ENCODE measurements at places on chromosomes 2 and 18. TPM values are rescaled to one million over a fixed set of nuclear protein-coding genes. Genes with fewer than 3 reads are reported as not detected.

- DNase-seq: no peak
These were observed 98.4 kb upstream of the FIGN start for GRCh38 chr2:163834221-163834620.

DNA sequence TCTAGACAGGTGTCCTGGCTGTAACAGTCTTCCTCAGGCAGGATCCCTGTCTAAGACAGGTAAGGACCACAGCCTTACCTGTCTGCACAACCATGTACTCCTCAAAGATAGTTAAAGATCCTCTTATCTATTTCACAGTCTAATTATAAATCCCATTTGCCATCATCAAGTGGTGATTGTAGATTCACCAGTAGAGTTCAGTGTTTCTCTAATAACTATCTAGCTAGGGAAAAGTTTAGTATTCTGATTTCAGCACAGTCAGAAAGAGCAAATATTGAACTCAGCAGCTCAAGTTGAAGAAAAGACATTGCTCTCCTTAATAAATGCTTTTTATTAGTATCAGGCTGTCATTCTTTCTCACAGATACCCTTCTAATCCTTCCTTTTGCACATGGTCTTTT lies 1305.5 kb upstream of the NXPH2 start:
- DNase-seq: peak; percentile 26

DNA sequence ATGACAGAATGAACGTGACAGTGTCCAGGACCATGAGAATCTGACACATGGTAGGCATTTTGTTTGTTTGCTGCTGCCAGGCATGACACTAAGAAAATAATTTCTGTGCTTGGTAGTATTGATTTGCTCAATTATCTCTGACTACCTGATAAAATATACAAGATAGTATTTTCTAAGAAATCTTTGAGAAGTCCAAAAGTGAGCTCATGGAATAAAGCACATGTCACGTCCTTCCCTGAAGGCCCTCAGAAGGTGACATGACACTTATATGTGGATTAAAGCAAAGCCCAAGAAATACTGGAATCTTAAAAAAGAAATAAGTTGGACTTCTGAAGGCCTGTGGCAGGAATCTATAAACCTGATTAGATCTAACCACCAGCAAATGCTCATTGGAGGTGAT lies 3.8 kb upstream of the TTN start:
- no peak for DNase-seq

- peak; percentile 9 for DNase-seq
These were observed 2.2 kb downstream of the INO80D start for GRCh38 chr2:206083602-206084438.

GRCh38 chr2:98008415-98008814 lies 12.7 kb upstream of the TMEM131 start:
- no peak for DNase-seq

DNA sequence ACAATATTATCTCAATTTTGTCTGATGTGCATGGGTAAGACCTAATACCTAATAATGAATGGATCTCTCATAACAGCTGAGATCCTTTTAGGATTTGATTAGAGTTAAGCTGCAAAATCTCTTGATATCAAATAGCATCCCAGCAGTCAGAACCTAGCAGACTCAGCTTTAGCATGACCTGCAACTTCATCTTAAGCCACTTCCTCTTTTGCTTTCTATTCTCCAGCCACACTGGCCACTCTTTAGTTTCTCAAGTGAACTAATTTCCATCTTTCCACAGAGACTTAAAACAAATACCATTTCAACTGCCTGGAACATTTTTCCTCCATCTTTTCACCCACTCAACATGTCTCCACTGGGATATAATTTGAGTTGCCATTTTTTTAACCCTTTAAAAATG lies 1251.6 kb upstream of the ZEB2 start:
- no peak for DNase-seq

DNA sequence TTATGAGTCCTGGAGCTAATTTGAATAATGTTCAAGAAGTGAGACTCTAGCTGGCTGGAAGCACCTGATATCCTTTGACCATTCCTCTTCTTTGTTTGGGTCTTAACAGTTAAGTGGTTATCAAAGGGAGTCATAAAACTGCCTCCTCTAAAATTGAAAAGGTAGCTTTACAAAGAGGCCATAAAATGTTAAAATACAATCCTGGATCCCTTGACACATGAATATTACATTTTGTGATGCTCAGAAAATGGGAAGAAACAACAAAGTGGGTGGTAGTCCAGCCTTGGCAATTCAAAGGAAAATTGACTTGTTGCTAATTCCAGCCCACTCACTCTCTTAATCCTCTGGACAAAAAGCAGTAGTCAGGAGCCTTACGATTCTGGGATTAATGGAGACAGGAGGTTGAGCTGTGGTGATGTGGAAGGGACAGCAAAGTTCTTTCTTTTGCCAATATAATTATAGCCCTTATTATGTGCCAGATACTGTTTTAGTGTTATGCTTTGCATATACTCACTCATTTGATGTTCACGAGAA lies 339.2 kb downstream of the PDE11A start:
- no peak for DNase-seq

DNA sequence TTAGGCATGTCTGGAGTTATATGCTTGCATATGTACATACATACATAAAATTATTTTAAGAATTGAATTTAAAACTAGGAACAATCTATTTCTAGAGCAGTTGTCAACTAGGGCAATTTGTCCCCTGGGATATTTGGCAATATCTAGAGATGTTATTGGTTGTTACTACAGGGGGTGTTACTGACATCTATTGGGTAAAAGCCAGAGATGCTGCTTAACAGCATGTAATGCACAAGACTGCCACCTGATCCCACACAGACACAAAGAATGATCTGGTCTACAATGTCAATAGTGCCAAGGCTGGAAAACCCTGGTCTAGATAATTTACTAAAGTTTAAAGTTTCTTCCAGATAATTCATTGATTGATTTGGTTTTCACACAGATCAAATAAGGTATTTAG lies 185.3 kb downstream of the NYAP2 start:
- no peak for DNase-seq

GRCh38 chr18:44041553-44041952 lies 639.1 kb upstream of the SETBP1 start:
- no peak for DNase-seq

- no peak for DNase-seq
These were observed 68.8 kb downstream of the MAPRE2 start for GRCh38 chr18:35110059-35110458.

GRCh38 chr2:44949329-44950151 lies 8.0 kb downstream of the SIX3 start:
- DNase-seq: peak; percentile 46

DNA sequence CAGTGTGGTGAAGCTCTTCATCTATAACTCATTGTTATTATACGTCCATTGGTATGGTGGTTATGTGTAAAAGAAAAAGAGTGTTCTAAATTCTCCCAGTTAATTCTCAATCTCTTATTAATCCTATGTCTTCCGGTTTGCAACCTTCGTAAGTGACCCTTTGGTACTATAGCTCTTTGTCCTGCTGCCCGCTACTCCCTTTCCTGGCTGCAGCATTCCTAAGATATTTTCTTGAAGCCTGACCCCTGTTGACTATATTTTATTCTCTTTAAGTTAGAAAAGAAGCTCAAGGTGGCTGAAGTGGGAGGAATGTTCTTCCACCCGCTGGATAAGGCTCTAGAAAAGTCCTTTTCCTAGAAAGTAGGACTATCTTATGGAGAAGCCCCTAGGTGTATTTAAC lies 684.8 kb downstream of the SOCS6 start:
- no peak for DNase-seq

DNA sequence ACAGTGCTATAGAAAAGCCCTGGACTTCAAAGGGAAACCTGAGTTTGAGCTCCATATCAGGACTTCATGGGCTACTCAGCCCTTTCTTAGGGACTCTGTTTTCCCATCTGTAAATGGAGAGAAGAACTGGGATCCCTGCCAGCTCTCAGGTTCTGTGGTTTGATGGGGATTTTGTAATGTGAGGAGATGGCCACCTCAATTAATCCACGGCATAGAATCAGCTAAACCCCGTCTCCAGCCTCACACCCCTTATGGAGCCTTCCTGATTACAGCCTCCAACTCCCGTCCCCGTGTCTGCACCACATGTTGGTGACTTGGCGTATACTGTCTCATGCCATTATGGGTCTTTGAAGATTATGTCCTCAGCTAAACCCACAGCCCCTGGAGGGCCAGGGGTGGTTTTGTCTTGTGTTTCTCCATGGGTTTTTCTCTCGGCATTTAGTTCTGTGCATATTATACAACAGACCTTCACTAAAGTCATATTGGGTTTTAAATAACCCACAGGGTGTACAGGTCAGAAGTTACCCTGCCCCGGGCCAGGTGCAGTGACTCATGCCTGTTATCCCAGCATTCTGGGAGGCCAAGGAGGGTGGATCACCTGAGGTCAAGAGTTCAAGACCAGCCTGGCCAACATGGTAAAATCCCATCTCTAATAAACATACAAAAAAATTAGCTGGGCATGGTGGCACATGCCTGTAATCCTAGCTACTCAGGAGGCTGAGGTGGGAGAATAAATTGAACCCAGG lies 63.8 kb upstream of the PPP1CB start:
- DNase-seq: no peak

DNA sequence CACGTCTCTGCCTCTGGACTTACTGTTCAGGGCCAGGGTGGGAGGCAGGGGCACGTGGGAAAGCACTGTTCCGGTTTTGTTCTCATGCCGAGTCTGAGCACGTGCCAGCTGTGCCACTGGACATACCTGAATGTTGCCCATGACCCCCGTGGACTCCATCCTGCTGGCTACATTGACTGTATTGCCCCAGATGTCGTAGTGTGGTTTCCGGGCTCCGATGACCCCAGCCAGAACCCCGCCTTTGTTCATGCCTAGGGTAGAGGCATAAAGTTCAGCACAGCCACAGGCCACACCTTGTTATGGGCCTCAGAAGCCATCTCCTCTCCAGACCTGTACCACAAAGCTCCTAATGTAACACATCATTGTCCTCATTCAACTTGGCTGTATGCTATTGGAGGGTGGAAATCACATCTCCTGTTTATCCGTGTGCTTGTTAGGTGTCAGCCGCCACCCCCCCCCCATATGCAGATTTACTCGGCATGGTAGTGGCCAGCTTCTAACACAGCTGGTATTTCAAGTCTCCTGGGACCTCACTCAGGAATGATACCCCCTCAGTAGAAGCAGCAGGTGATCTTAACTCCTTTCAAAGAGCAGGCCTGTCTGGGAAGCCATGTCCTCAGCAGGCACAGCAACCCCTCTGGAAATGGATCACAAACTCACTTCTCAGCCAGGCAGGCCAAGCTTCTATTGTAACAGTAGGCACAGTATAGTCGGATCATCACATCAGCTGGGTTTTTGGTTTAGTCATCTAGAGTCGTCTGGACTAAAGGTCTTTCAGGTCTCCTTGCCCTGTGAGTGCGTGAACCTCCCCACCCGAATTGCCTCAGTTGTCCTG lies 27.6 kb downstream of the CENPO start:
- no peak for DNase-seq

DNA sequence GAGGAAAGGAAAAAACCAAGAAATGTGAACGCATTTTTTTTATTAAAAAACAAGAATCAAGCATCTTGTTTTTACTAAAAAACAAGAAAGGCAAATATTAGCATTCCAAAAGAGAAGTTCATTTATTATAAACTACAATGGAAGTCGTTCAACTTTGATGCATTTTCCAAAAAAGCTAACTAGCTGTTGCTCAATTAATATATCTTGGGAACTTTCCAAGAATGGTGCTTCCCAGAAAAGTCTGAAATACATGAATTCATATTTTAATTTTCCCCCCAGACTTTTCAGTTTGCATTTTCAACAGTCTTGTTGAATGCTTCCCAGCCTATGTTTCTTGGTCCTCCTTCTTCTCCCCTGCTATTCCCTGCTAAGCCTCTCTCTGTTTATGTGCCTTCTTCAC lies 7.5 kb upstream of the RND3 start:
- no peak for DNase-seq

GRCh38 chr2:202094426-202094986 lies 21.5 kb downstream of the KIAA2012 start:
- no peak for DNase-seq

- DNase-seq: peak; percentile 61
These were observed 8.5 kb upstream of the SPATA3 start for GRCh38 chr2:230987137-230988020.

DNA sequence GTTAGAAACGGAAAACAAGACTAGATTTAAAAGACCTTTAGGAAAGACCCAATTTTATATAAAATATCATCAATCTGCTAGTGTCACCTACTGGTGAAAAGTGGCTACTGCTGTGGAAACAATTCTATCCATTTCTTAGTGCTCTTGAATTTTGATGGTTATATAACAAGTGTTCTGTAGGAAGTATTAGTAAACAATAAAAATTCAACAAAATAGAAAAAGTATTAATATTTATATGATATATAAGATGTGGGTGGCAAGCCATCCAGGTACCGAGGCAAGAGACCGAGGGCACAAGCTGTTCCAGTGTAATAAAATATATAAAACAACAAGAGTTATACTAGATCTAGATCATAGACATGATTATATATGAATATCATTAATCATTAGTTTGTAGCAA lies 6.2 kb upstream of the TMEM87B start:
- peak; percentile 89 for DNase-seq

- DNase-seq: peak; percentile 65
These were observed at the start of gene SLC16A14 for GRCh38 chr2:230068651-230069055. TSS of gene SLC16A14 (minus strand) at chr2:230068924. CDS start at chr2:230059352, 9,572 bp downstream.

- DNase-seq: no peak
These were observed 38.4 kb downstream of the RNF144A start for GRCh38 chr2:6955511-6956136.

- DNase-seq: no peak
These were observed 485.1 kb downstream of the NRXN1 start for GRCh38 chr2:50546790-50547189.

- no peak for DNase-seq
These were observed 56.0 kb upstream of the KLF7 start for GRCh38 chr2:207221731-207222130.

DNA sequence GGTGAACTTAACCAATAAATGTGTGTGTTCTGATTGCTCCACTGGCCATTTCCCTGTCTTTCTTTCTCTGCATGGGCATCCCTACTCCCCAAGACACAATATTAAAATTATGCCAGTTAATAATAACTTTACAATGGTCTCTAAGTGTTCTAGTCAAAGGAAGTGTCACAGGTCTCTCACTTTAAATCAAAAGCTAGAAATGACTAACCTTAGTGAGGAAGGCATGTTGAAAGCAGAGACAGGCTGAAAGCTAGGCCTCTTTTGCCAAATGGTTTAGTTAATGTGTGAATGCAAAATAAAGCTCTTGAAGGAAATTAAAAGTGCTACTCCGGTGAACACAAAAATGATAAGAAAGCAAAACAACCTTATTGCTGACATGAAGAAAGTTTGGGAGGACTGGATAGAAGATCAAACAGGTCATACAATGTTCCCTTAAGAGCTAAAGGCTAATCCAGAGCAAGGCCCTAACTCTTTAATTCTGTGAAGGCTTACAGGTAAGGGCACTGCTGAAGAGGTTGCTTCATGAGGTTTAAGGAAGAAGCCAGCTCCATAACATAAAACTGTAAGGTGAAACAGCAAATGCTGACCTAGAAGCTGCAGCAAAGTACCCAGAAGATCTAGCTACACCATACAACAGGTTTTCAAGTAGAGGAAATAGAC lies 44.0 kb upstream of the ARHGAP15 start:
- no peak for DNase-seq

UBXN2A gene
- 14.2 TPM for total RNA-seq

REG3A gene
- not detected for total RNA-seq

MOGAT1 gene
- not detected for total RNA-seq

SEH1L gene
- total RNA-seq: 52.2 TPM

GPR155 gene
- 1.6 TPM for total RNA-seq

TMEM150A gene
- total RNA-seq: 8.6 TPM

CNGA3 gene
- 0.18 TPM for total RNA-seq

GNAL gene
- 0.16 TPM for total RNA-seq

VSNL1 gene
- 0.90 TPM for total RNA-seq

CCDC85A gene
- 0.45 TPM for total RNA-seq

ATP6V1B1 gene
- 0.09 TPM for total RNA-seq

CCDC121 gene
- 7.0 TPM for total RNA-seq

INPP4A gene
- 11.2 TPM for total RNA-seq

C2orf81 gene
- 1.9 TPM for total RNA-seq

All from fibroblast of the aortic adventitia (primary cell).